ENCODE measurements at places on chromosomes 5 and 9. TPM values are rescaled to one million over a fixed set of nuclear protein-coding genes. Genes with fewer than 3 reads are reported as not detected.

Gene ANKRD18B
- 4.2 TPM for total RNA-seq

Gene NR2F1-AS1
- total RNA-seq, result 6.1 TPM

Gene IFNA21
- total RNA-seq, result not detected

Gene NSA2
- 260 TPM for total RNA-seq

Gene PCDHA3
- total RNA-seq, result 0.12 TPM

Gene FAM151B
- 7.0 TPM for total RNA-seq

Gene STOML2
- 248 TPM for total RNA-seq

Gene ADRA1B
- total RNA-seq, result 0.80 TPM

Gene TEX48
- total RNA-seq, result not detected

Measured in Daoy (cell line).